Mesenteric fat pad (tissue), 1 donor: ENCODE measurements at places on chromosomes 7 and 10. TPM values are rescaled to one million over a fixed set of nuclear protein-coding genes. Genes with fewer than 3 reads are reported as not detected.
A peak's percentile ranks its signal among the peaks of the same experiment; 100 is the strongest.

GRCh38 chr10:96313344-96313743 is 9.1 kb downstream of the DNTT start:
- DNase-seq: no peak

- no peak for DNase-seq
Observed at GRCh38 chr7:19284596-19285300, 139.5 kb upstream of the FERD3L start.

GRCh38 chr10:33623669-33624068 is 289.2 kb upstream of the NRP1 start:
- DNase-seq: no peak

GRCh38 chr10:99966306-99966705 is 43.4 kb downstream of the DNMBP start:
- DNase-seq: no peak

DNA sequence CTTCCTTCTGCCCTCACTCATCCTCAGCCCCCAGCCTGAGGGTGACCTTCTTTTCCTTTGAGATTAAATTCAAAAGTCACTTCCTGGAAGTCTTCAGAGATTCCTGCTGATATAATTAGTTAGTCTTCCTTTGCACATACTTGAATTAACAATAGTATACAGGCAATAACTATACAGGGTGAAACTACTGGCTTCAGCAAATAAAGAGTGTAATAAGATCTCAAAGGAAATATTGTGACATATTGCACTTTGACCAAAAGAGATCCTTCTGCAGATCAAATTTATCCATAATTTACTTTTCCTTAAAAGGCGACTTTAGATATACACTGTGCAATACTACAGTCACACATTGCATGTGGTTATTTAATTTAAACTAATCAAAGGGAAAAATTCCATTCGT is 123.8 kb downstream of the SEMA3A start:
- no peak for DNase-seq

GRCh38 chr10:75613685-75614504 is 182.5 kb downstream of the LRMDA start:
- DNase-seq: no peak

GRCh38 chr7:16970732-16971482 is 89.1 kb upstream of the AGR3 start:
- DNase-seq: no peak

- DNase-seq: no peak
Observed at GRCh38 chr10:126504063-126504760, 115.9 kb upstream of the ADAM12 start.

DNA sequence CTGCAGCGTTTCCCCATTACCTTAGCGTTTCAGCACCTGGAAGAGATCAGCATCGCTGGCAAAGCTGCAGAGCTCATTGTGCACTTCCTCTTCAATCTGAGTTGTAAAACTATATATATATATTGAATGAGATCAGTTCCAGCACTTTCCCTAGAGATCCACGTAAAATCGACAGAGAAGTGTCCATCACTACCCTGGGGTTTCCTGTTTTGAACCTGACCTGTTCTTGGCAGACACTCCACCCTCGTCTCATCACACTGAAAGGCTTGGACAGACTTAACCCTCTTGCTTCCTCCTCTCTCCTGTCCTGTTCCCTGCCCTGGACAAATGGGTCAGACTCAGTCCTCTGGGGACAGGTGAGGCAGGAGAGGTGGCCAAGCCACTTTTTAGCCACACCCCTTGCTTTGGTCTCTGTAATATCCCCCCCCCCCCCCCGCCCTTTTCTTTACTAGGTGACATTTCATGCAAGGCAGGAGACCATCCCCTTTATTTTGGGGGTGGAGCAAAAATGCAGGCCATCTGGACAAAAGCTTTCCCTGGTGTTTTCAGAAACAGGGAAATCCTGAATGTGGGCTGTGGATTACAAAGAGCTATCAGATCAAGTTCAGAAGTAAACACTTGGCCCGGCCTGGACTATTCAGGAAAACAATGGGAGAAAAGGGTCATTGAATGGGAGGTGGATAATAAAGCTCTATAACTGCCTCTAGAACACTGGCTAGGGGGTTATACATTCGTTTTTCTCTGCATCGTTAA is 83.7 kb upstream of the KDM7A start:
- peak; percentile 33 for DNase-seq

DNA sequence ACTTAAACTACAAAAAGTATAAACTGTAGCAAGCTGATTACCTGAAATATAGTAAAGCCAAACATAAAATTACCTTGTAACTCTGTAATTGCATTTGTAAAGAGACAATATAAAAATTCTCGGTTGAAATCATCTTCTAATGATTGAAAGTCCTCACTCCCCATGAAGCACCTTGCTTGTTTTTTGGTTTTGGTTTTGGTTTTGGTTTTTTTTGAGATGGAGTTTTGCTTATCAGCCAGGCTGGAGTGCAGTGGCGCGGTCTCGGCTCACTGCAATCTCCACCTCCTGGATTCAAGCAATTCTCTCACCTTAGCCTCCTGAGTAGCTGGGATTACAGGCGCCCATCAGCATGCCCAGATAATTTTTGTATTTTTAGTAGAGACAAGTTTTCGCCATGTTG is 33.9 kb upstream of the GPR37 start:
- DNase-seq: no peak

DNA sequence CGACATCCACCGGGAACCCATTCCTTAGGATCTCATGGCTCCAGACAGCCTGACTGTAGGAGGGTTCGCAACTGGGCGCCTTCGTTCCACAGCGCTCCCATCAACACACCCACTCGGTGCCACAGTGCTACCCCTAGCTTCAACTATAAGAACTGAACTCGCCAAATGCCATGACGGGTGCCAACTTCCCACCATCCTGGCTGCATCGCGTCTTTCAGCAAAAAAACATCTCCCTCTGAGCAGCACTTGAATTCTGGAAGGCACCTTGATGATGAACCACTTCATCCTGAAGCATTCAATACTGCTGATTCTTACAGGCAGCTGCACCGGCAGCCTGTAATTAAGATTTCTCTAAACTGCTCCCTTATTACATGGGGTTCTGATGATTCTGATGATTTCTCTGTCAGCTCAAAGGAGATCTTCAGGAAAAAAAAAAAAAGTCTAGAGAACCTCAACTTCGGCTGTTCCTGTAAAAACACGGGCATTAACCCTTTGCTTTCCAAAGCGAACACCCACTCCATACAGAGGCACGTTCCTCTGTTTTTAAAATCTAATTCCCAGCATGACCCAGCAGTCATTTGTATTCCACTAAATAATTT is 1.3 kb downstream of the CYTH3 start:
- peak; percentile 89 for DNase-seq

The LIPM gene
- not detected for total RNA-seq

The CYP2C9 gene
- 0.51 TPM for total RNA-seq

The SPDYE6 gene
- not detected for total RNA-seq

The HYCC1 gene
- total RNA-seq: 70.5 TPM

The PAPOLB gene
- 0.22 TPM for total RNA-seq

The NUTM2D gene
- 2.1 TPM for total RNA-seq

The CCM2 gene
- total RNA-seq: 53.2 TPM
